Right cardiac atrium (tissue), 5 donors: ENCODE measurements at places on chromosomes 16 and 17. TPM values are rescaled to one million over a fixed set of nuclear protein-coding genes. Genes with fewer than 3 reads are reported as not detected.

Gene ADGRG3
- polyA plus RNA-seq, result 0.11 TPM

Gene HIRIP3
- polyA plus RNA-seq, result 19.1 TPM

Gene SEC14L5
- 1.4 TPM for polyA plus RNA-seq

Gene BRD7
- polyA plus RNA-seq, result 33.8 TPM

Gene FA2H
- 0.52 TPM for polyA plus RNA-seq

Gene TBC1D3K
- polyA plus RNA-seq, result not detected

Gene IKZF3
- 0.14 TPM for polyA plus RNA-seq

Gene DPEP3
- not detected for polyA plus RNA-seq

Gene SRCIN1
- 2.6 TPM for polyA plus RNA-seq

Gene CDH1
- polyA plus RNA-seq, result 0.14 TPM

Gene MYH2
- not detected for polyA plus RNA-seq

Gene HGS
- 48.6 TPM for polyA plus RNA-seq

Gene TP53TG3
- polyA plus RNA-seq, result not detected

Gene TRIM72
- 0.11 TPM for polyA plus RNA-seq

Gene TPSAB1
- polyA plus RNA-seq, result 1.2 TPM

Gene FADS6
- 0.05 TPM for polyA plus RNA-seq

Gene MEOX1
- polyA plus RNA-seq, result 11.2 TPM

Gene CCT6B
- polyA plus RNA-seq, result 1.9 TPM

Gene KAT7
- 17.5 TPM for polyA plus RNA-seq

Gene TMEM238L
- polyA plus RNA-seq, result not detected

Gene RPGRIP1L
- polyA plus RNA-seq, result 1.3 TPM

Gene CD7
- 0.45 TPM for polyA plus RNA-seq

Gene KRT15
- not detected for polyA plus RNA-seq

Gene NOMO2
- 295 TPM for polyA plus RNA-seq

Gene HS3ST4
- not detected for polyA plus RNA-seq

Gene SAMD14
- 3.3 TPM for polyA plus RNA-seq

Gene NHERF1
- polyA plus RNA-seq, result 7.2 TPM
